ENCODE measurements at places on chromosomes 7 and 10.

GRCh38 chr7:145088111-145088745 lies 252.4 kb upstream of the TPK1 start:
- DNase-seq = no peak

DNA sequence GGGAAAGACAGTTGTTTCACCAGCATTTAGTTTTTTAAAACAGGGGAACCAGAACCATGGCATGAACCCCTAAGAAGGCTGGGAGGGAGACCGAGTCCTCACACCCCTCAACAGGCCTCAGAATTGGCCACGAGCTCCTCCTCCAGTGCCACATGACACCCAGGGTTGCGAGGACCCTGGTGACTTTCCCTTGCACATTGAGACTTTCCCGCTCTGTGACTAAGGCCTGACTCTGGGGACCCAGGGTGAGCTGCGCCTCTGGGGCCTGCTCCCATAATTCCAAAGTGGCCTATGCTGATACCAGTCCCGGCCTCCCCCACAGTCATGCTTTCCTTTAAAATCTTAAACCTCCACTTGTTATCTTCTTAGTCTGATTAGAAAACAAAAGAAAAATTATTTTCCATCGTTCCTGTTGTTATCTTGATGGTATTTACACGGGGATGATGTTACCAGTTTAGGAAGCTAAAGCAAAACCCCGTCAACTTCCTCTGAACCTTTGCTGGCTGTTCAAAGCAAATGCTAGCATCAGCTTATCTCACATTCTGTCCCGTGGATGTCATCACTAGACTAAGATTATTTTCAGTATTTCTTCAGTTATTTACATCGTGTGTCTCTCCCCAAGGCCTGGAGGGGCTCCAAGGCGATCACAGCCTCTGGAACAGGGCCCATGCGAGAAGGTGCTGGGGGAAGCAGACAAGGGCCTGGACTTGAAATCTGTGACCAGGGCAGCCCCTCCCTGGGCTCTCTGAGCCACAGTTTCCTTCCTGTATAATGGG lies 42.1 kb downstream of the FAM53B start:
- DNase-seq = no peak

GRCh38 chr10:117409549-117410305 lies 34.5 kb upstream of the PDZD8 start:
- DNase-seq = no peak

- no peak for DNase-seq
Measured at GRCh38 chr7:119684763-119685162, 588.2 kb upstream of the KCND2 start.

DNA sequence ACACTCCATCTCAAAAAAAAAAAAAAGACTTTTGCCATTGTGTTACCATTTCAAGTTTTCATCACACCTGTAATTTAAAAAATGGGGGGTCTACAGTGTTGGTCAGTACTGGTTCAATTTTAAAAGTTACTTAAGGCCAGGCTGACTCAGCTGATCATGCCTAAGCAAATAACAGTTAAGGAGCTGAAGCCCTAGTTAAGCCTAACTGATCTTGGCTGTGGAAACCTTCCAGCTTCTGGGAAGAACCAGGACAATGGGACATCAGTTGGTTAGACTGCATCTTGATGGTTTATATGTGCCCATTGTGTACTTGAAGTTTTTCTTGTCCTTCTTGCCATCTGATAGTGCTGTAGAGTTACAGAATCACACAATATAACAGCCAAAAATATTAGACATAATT lies 26.7 kb downstream of the VCL start:
- no peak for DNase-seq

DNA sequence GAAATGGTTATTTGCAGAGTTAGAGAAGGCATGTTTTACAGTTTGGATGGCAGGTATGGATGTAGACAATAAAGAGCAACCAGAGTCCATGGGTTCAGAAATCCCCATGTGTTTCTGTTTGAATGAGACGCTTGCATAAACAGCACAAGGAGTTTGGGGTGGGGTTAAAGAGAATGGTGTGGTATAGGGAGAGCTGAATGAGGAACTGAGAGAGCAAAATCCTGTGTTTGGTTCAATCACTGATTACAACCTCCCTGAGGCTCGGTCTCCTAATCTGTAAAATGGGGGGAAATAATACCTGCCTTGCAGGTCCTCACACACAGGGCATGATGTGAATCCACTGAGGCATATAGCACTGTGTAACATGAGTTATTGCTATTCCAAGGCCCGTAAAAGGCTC lies 23.7 kb downstream of the CAV1 start:
- no peak for DNase-seq

GRCh38 chr7:117605712-117606111 lies 125.9 kb downstream of the CFTR start:
- no peak for DNase-seq

DNA sequence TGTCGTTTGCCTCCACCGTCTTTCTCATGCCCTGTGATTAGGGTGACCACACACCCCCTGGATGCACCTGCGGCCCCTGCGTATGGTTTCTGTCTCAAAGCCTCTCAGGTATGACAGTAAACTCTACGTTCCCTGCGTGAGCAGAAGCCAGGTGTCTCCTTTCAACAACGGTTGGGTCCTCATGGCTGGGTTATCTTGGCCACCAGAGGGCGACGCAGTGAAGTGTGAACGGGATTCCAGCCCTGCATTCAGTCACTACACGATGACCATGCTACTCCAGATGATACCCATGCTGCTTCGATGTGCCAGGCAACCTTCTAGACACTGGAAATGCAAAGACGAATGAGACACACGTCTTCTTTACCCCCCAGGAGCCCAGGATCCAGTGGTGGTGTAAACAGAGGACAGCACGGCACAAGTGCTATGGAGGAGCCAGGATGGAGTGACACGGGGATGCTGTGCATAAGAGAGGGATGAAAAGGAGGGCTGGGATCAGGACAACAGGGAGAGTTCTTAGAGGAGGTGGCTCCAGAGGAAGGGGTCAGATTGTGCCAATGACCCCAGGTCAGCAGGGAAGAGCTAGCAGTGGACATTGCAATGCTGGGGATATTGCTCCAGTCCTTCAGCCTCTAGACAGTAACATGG lies 228.1 kb upstream of the PFKP start:
- peak; percentile 3 for DNase-seq

DNA sequence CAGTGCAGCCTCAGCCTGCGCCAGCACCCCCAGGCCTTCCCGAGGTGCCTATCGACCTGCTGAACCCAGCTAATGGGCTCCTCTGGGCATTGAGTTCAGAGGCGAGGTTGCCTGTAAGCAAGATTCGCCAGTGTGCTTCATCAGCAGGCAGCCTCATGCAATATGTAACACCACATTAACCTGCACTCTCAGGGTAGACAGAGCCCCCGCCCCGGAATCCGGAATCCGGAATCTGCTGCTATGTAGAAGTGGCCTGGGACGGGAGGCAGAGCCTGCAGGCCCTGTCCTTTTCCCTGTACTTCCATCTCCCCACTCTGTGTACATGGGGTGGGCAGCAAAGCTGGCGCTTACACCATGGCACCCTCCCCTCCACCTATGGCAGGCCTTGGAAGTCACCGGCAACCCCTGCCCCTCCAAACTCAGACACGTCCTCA lies 83.9 kb upstream of the RET start:
- no peak for DNase-seq

GRCh38 chr7:131139462-131139861 lies 188.2 kb upstream of the MKLN1 start:
- no peak for DNase-seq

DNA sequence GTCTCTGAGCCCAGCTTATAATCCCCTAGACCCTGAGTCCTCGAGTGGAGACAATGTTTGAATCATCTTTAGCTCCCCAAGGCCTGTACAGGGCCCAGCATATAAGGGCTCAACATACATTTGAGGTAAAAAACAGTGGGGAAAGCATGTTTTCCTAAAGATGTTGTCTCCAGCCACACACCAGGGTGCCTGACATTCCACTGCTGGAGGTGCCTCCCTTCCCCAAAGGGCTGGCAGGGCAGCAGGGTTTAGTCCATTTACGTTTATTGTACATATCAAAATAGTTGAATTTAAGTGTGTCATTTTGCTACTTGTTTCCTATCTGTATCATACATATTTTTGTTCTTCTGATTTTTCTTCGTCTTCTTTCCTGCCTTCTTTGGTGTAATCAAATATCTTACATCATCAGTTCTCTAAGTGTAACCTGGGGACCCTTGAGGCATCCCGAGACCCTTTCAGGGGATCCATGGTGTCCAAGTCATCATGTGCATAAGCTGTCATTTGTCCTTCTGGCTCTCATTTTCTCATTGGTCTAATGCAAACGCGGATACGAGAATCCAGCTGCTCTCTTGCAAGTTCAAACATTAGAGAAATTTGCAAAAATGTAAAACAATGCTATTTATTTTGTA lies 101.6 kb downstream of the PDGFA start:
- DNase-seq = no peak

DNA sequence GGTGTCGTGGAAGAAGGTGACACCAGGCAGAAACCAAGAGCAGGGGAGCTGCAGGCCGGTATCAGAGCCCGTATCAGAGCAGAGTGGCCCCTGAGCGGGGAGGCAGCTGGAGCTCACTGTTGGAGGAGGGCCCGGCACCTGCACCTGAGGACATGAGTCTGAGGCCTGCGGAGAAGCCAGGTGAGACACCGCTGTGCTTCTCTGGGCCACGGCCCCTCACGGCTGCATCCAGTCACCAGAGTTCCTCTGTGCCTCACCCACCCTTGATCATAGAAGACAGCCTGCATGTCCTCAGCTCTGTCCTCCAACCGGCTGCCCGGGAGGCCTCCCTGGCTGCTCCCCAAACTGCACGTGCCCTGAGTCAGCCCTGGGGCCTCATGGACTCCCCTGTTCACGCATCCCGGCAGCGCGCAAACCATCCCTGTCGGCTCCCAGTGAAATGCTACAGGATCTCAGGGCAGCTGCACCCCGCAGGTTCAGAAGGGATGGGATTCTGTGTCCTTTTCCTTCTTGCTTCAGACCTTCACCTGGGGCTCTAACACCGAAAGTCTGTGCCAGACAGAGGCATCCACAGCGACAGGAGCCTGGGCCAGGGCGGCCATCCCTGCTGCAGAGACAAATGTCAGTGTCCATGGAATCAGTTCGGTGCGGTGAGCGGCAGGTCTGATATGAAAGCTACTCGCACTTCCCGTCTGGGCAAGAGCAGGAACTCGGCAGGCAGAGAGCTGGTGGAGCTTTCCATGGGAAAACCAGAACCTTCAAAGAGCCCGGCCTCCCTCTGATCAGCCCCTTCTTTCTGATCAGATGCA lies 111.9 kb upstream of the FAM20C start:
- DNase-seq = no peak

GRCh38 chr10:120387326-120387725 lies 69.7 kb upstream of the PLPP4 start:
- DNase-seq = no peak

DNA sequence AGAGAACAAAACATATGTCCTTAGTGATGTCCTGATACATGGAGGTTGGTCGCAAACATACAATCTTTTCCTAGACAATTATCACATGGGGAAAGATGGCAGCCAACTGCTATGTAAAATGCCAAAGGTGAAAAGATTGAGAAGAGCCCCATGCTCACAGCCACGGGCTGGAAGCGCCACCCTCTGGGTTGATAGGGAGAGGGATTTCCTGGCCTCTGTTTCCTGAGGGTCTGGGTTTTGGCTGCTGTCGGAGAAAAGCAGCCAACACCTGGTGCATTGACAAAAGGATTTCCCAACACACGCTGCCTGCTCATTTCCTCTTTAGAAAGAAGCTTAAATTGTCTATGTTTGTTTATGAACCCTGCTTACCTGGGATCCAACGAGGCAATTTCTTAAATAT lies 43.8 kb downstream of the ITIH5 start:
- DNase-seq = no peak

DNA sequence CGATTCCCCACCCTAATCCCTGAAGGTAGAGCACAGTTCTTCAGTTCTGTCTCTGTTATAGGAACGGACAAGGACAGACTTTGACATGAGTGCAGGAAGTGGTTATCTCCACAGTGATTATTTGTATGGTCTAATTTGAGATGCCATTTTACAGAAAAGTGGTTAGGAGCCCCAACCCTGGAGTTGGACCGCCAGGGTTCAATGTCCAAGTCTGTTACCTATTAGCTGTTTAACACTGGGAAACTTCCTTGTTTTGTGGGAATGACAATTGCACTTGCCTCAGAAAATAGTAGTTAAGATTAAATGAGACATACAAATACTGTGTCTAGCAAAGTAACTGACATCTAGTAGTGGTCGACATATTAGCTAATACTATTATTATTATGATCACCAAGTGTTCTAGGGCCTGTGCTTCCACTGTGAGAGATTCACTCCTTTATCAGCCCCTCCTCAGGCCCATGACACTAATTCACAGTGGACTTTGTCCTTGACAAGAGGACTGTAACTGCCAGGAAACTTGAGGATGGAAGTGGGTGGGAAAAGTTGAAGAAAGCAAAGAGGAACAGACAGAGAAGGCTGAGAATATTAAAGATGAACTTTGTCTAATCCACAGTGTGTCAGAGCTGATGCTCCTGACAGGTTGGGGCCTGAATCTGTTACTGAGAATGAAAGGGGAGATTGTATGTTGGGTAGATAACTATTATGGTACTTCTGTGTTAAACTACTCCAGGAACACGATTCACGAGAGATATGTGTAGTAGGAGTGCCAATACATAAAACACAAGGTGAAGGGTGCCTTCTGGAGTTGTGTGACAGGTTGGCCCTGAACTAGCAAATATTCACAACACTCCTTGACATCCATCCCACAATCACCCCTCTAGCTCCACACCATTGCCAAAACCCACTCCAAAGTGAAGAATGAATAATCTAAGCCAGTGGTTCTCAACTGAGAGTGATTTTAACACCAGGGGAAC lies 66.4 kb downstream of the TAC1 start:
- no peak for DNase-seq

DNA sequence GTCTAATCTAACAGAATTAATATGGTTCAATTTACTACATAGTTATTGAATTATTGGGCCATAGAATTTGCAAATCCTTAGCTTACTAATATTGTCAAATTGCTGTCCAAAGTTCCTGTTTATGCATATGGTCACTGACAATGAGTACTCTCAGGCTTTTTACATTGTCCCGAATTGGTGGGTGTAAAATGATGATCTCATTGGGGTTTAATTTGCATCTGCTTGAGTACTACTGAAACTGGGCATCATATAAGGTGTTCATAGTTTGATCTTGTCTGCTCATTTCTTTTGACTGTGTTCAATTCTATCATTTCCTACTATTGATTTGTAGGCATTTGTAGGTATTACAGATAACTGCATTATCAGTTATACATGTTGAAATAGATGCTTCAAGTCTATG lies 12.7 kb downstream of the ABCA13 start:
- DNase-seq = no peak

GRCh38 chr7:21334906-21335305 lies 93.0 kb upstream of the SP4 start:
- DNase-seq = no peak

- DNase-seq = no peak
Measured at GRCh38 chr7:152869041-152869676, 109.6 kb downstream of the ACTR3B start.

DNA sequence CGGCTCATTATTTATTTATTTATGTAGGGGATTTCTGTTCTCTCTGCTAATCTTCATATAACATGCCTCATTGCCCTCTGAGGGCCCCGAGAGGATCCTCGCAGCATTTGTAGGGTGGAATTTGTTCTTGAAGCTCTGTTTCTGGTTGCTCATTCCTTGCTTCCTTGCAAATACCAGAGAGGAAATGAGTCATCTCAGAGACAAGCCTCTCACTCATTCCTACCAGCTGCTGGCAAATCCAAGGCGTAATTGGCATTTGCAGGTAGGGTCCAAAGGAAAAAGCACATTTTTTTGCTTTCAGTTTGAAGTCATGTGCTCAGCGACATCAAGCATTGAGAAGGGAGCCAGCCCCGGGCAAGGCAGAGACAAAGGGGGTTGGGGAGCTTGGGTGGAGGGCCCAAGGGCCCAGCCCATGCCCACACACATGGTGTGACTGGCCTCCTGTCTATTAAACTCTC lies 501.6 kb downstream of the GALNT17 start:
- DNase-seq = no peak
